ENCODE measurements at places on chromosomes 4 and X.

GRCh38 chr4:57403591-57403990 is 293.4 kb upstream of the IGFBP7 start:
- no peak for DNase-seq

DNA sequence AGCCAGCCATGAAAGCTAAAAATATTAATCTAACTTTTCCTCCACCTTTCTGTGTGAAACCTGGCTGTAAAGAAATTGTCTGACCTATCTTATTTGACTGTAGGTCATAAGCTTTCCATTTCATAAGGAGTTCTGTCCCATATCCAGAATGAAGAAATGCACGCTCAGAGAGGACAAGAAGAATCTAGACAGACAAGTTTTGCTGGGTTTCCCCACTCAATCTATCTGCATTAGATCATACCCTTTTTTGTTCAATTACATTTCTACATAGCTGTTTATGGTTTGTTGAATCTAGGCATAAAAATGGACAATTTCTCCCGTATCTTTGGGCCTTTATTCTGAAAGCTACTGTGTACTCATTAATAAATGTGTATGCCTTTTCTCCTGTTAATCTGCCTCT is 1495.1 kb downstream of the C4orf33 start:
- DNase-seq = no peak

DNA sequence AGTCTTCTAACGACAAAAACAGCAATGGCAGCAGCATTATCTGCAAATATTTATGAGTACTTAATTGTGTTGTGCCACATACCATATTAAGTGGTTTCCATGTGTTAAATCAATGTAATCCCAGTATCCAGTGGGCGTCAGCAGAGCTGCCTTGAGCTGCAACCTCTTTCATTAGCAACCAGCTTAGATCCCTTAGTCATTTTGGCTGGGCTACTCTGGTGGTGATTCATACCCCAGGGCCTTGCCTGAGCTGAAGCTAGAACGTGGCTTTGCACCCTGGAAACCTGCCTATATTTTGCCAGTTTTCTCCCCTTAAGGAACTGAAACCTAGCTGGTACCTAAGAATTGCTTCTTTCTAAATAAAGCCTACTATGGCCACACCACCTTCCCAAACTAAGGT is 474.3 kb upstream of the FTHL17 start:
- DNase-seq = no peak

DNA sequence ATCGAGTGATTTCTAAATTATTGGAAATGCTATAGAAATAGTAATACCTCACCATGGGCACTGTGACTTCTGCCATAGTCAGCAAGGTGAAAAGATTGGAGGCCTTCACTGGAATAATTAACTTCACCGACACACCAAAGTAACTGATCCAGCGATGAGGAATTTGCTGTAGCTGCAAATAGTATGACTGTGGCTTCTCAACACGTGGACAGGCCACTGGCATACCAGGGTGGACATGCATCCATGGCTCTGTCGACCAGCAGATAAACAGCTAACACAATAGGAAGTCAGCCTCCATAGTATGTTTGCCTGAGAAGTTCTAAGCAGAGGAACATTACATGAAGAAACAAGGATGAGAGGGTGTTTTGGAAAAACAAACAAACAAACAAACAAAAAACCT is 10.9 kb upstream of the FAT4 start:
- no peak for DNase-seq

DNA sequence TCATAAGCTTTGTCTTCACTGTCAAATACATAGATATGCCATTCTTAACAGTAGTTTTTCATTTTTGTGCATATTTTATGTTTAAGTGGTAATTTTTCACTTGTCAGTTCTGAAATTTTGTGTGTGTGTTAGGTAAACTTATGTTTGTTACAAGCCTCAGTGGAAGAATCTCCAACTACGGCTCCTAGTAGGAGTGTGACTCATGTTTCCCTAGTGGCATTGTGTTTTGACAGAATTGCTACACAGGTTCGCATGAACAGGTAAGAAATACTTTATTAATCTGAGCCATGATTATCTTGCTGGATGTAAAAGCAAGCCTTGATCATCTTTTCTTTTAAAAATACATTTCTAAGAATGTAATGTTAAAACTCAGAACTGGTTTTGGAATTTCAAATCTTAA is 94.4 kb downstream of the BLTP1 start:
- no peak for DNase-seq

DNA sequence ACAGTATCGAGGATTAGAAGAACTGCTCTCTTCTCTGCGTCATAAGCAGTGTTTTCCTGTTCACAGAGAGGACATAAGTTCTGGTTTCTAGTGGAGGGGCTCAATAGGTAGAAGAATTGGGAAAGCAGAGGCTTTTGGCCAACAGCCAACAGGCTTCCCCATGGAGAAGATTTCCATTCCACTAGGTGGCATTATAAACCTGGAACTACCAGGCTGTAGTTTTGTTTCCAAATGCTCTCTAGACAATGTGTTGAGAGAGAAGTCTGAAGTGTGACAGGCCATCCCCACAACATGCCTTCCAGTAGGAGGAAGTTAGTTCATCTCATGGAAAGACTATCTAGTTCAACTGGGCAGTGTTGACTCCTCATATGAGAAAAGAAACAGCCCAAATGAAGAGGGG is 63.8 kb upstream of the ANXA10 start:
- no peak for DNase-seq

GRCh38 chr4:102586002-102586643 is 85.0 kb downstream of the NFKB1 start:
- DNase-seq = no peak
